Large intestine (tissue), 12 donors: ENCODE measurements at places on chromosomes 13 and 19. TPM values are rescaled to one million over a fixed set of nuclear protein-coding genes. Genes with fewer than 3 reads are reported as not detected.

GRK1 gene
- polyA plus RNA-seq = 0.16 TPM

- no peak for DNase-seq
These were observed 333.1 kb downstream of the GPC6 start for GRCh38 chr13:93559718-93560117.

DNA sequence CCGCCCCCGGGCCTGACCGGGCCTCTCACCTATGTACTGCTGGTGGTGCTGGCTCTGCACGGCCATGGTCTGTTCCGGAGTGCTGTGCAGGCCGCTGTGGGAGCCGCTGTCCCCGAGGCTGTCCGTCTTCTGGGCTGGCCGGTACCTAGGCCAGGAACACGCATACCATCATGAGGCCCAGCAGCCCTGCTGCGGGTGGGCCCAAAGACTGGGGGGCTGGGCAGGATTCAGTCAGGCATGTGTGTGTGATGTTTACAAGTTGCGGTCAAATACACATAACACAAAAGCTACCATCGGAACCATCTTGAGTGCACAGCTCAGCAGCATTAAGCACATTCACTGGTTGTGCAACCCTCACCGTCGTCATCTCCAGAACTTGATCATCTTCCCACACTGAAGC is 32.2 kb upstream of the RANBP3 start:
- no peak for DNase-seq

GRCh38 chr19:39494661-39495060 is 4.1 kb upstream of the DLL3 start:
- no peak for DNase-seq

GRCh38 chr13:105518086-105518485 is 1017.4 kb downstream of the EFNB2 start:
- DNase-seq = no peak

DNA sequence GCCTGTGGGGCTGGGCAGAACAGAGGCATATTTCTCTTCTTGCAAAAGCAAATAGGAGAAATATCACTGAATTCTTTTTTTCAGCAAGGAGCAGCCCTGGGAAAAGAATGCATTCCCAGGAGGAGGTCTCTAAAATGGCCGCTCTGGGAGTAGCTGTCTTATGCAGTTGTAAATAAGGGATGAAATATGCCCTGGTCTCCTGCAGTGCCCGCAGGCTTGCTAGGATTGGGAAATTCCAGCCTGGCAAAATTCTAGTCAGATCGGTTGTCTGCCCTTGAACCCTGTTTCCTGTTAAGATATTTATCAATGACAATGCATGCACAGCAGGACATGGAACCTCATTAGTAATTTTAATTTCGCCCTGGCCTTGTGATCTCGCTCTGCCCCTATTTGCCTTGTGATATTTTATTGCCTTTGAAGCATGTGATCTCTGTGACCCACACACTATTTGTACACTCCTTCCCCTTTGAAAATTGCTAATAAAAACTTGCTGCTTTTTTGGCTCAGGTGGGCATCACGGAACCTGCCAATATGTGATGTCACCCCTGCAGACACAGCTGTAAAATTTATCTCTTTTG is 1993.2 kb downstream of the PCDH9 start:
- no peak for DNase-seq

GRCh38 chr13:97499181-97499580 is 65.2 kb downstream of the RAP2A start:
- no peak for DNase-seq

- DNase-seq = no peak
These were observed 3.7 kb downstream of the RAB11B start for GRCh38 chr19:8393871-8394250.
